ENCODE measurements at places on chromosomes 16 and 17. TPM values are rescaled to one million over a fixed set of nuclear protein-coding genes. Genes with fewer than 3 reads are reported as not detected.

The TMEM235 gene
- total RNA-seq = not detected

DNA sequence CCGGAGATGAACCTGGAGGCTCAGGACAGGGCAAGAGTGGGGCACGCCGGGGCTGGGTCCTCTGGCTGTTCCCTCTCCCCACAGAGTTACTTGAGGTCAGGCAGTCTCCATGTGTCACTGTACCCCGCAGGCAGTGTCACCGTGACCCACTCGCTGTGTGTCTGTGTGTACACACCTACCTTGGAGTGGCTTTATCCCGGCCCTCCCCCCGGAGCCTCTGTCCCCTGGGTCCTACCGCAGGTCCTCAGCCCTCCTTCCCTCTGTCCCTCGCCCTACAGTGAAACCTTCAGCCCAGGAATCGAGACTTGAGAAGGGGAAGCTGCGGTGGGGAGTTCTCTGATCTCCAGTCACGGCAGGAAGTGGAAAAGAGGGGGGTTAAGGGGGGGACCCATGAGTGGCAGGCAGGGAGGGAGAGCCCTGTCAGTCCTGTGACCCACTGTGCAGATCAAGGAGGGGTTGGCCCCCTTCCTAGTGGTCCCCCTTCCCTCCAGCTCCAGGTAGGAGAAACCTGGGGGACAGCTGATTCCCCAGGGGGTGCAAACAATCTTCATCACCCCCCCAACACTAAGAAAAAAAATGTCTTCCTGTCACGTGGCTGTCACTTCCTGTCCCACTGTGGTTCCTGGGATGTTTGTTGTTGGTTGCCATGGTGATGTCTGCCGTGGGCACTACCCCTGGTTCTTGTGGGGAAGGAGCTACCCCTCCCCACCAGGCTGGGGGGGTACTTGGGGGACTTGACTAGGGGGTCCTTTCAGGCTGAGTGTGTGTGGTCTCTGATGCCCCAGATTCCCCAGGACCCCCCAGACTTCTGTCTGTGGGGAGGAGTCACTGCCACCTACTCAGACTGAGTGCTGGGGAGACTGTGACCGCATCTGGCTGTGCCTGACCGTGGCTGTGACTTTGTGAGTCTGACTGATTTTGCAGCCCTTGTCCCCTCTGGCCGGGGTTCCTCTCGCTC lies 13.7 kb downstream of the RARA start:
- peak; percentile 81 for DNase-seq

DNA sequence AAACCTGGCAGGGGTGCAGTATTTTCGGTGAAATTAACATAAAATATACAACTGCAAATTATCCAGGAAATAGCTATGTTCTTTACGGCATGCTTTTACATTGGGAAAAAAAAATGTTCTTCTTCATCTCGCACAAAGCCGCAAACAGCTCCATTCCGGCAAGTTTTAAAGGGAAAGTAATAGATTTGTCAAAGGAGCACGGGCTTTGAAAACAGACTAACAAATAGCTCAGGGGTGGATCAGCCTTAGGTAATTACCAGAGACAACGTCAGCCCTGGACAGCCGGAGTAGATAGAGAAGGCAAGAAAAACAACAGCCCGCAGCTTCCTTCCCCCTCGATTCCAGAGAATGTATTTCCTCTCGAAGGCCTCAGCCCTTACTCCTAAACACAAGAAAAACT lies 222.5 kb downstream of the C16orf78 start:
- DNase-seq = peak; percentile 15

GRCh38 chr16:11627822-11628457 lies 40.3 kb upstream of the SNN start:
- peak; percentile 60 for DNase-seq

The SLC2A4 gene
- under 0.01 TPM for total RNA-seq

DNA sequence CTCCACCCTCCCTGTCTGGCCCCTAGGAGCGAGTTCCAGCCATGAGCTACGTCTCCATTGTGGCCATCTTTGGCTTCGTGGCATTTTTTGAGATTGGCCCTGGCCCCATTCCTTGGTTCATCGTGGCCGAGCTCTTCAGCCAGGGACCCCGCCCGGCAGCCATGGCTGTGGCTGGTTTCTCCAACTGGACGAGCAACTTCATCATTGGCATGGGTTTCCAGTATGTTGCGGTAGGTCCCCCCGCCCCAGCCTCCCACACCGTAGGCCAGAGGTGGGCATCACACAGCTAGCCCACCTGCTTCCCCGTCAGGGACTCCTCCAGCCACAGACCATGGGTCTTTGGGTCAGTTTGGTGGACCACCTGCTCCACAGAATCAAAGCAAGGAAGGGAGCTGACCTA lies 4.2 kb downstream of the SLC2A4 start:
- no peak for DNase-seq

DNA sequence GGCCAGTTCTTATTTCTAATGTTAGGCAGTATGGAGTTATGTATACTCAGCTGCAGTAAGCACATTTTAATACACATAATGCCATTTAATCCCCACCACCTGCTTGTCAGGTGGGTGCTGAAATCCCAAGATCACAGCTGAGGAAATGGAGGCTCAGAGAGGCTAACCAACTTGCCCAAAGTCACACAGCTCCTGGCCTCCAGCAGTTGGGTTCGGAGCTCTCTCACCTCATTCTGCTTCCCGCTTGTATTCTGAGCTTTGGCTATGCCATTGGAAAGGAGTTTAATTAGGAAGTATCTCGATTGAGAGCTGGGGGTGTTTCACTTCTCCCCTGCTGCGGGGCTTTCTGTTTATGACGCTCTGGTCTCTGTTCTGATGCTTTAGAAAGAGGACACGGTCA lies 72.6 kb upstream of the CACNG5 start:
- no peak for DNase-seq

- no peak for DNase-seq
Observed at GRCh38 chr17:50364061-50364458, 8.9 kb downstream of the MRPL27 start.

- DNase-seq = no peak
Observed at GRCh38 chr16:10343124-10343760, 42.6 kb upstream of the ATF7IP2 start.

GRCh38 chr17:10041287-10041612 lies 136.2 kb upstream of the RCVRN start:
- no peak for DNase-seq

The PRAC2 gene
- not detected for total RNA-seq

The ZNF205 gene
- 8.2 TPM for total RNA-seq

DNA sequence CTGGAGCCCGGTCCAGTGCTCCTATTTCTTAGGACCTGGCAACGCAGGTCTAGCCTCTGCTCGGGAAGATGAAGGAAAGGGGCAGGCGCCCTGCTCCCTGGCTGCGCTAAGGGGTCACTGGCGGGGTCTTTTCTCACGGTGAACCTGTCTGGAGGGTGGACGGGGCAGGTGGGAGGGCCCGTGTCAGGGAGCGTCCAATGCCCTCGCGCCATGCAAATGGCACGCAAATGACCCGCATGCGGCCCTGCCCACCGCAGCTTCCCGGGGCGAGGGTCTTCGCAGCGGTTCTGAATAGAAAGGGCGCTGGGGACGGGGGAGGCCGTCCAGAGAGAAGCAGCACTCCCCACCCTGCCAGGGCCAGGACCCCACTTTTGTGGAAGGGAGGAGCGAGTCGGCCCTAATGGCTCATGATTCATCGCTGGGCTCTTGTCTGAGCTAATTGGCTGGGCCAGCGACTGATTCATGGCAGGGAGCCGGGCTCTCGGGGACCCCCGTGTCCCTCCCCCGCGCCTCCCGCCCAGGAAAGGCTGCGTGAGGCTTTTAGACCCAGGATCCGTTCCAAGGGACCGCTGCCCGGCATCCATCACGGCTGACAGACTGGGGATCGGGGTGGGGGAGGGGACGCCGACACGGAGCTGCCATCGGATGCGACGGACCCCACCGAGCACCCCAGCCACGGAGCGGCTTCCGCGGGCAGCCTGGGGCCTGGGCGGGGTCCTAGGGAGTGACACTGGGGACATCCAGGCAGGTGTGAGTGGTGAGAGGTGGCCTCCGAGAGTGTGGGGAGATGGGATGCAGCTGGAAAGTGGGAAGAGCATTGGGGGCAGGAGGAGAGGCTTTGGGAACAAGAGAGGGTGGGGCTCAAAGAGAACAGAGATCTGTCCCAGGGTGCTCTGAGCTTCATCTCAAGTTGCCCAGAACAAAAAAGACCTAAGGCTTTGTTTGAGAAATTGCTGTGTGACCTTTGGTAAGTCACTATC lies 25.0 kb upstream of the NGFR start:
- DNase-seq = no peak

The TUBG2 gene
- total RNA-seq = 3.6 TPM

GRCh38 chr17:34614698-34615097 lies 35.3 kb downstream of the TMEM132E start:
- no peak for DNase-seq

The MMP2 gene
- total RNA-seq = 164 TPM

The PERCC1 gene
- not detected for total RNA-seq

The TRAPPC1 gene
- 31.4 TPM for total RNA-seq

GRCh38 chr17:16353317-16354174 lies at the start of gene CENPV:
Gene CENPV (minus strand): TSS chr17:16353469. CDS start chr17:16353436, 33 bp downstream.
- peak; percentile 34 for DNase-seq

DNA sequence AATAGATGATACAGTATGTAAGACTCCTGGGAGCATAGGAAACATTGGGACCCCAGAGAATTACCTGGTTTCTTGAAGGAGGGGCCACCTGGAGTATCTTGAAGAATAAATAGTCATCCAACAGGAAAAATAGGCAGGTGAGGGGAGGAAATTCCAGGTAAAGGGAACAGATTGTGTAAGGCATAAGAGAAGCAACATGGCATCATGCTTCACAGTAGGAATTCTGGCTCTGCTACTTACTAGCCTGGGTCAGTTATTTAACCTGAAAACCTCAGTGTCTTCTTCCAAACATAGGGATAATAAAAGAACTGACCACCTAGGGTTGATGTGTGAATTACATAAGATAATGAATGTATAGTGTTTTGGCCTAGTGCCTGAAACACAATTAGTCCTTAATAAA lies 122.1 kb downstream of the CA10 start:
- no peak for DNase-seq

- no peak for DNase-seq
Observed at GRCh38 chr17:63440770-63441335, 5.3 kb downstream of the CYB561 start.

DNA sequence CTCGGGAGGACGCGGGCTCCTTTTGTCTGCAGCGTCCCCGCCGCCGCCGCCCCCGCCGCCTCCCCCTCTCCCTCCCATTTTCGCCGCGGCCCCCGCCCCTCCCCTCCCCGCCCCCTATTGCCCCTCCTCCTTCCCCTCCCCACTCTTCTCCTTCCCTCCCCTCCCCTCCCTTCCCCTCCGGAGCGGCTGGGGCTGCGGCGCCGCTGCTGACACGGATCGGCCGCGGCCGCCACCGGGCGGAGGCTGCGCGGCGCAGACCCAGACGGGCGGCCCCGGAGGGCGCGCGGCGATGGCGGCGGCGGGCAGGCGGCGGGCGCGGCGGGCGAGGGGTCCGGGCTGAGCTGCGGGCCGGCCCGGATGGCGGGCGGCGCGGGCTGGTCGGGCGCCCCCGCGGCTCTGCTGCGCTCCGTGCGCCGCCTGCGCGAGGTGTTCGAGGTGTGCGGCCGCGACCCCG lies at the start of gene RAB11FIP4:
TSS of gene RAB11FIP4 (plus strand) at position 180 of the 454 bp plus-strand sequence. CDS start at position 358, 178 bp downstream.
- DNase-seq = no peak

The EMP2 gene
- total RNA-seq = 17.8 TPM

DNA sequence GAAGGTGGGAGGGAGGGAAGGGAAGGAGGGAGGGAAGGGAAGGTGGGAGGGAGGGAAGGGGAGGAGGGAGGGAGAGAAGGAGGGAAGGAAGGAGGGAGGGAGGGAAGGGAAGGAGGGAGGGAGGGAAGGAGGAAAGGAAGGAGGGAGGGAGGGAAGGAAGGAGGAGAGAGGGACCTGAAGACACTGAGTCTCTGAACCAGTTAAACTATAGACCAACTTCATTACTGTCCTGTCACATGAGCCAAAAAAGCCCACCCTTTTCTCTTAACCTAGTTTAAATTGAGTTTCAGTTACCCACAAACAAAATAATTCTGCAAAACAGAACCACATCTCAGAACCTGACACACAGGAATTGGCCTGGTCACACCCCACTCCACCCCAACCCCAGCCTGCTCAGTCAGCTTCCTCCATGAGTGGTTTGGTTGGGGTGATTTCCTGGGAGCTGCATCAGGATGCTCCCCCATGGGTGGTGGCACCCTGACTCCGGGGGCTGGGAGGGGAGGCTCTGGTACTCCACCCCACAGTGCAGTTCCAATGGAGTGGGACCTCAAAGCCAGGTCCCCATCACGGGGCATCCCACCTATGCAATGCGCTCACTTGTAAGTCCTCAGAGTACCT lies 4.7 kb upstream of the PRR29 start:
- DNase-seq = no peak

- DNase-seq = peak; percentile 98
Observed at GRCh38 chr17:44070455-44071197, at the start of gene G6PC3. Gene G6PC3 (plus strand): TSS chr17:44070735. CDS start chr17:44070966, 231 bp downstream.

The GSG1L gene
- not detected for total RNA-seq

The TRPV2 gene
- 30.8 TPM for total RNA-seq

- no peak for DNase-seq
Observed at GRCh38 chr16:89354325-89354724, 136.0 kb downstream of the ANKRD11 start.

DNA sequence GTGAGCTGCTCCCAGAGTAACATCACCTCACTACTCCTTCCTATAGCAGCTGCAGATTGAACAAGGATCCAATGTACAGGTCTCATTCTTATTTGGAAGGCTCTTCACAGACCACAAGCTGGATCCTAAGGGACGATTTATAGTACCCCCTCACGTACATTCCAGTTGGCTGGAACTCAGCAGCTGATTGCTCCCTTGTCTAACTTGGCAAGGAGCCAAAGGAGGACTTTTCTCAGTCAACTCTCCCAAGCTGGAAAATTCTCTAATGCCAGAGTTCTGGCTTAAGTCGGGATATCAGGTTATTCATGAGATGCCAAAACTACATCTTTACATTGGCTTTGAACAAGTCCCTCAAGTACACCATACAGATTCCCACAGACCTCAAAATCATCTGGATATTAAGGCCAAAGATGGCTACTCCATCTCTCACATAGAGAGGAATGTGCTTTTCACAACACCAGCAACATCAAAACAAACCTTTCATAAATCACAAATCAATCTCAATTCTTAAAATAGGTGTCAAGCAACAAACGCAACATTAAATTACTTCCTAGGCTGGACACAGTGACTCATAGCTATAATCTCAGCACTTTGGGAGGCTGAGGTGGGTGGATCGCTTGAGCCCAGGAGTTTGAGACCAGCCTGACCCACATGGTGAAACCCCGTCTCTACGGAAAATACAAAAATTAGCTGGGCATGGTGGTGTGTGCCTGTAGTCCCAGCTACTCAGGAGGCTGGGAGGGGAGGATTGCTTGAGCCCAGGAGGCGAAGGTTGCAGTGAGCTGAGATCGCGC lies 39.3 kb downstream of the SMG6 start:
- DNase-seq = peak; percentile 49

DNA sequence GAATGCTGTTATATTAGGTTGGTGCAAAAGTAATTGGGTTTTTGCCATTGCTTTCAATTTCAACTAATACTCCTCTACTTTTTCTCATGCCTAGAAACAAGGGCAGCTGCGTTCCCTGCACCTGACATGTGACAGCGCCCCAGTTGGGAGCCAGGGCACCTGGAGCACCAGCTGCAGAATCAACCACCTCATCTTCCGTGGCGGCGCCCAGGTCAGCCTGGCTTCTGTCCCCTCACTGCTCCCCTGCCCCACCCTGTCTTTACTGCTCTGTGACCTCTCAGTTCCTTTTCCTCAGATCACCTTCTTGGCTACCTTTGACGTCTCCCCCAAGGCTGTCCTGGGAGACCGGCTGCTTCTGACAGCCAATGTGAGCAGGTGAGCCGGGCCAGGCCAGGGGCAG lies 16.4 kb upstream of the ITGAD start:
- no peak for DNase-seq

GRCh38 chr16:68351991-68352431 lies 41.2 kb downstream of the PRMT7 start:
- DNase-seq = no peak

- DNase-seq = no peak
Observed at GRCh38 chr17:48985436-48986245, 11.5 kb upstream of the IGF2BP1 start.

The TEKT1 gene
- not detected for total RNA-seq

The EXOC3L1 gene
- total RNA-seq = not detected

The MTMR4 gene
- 42.5 TPM for total RNA-seq

Data from IMR-90 (cell line).